Fibroblast of the aortic adventitia (primary cell): ENCODE measurements at places on chromosomes 6 and 20.

- peak; percentile 36 for DNase-seq
Observed at GRCh38 chr6:154343473-154344308, 12.9 kb downstream of the IPCEF1 start.

- DNase-seq: no peak
Observed at GRCh38 chr20:12989586-12990115, 19.1 kb upstream of the SPTLC3 start.

DNA sequence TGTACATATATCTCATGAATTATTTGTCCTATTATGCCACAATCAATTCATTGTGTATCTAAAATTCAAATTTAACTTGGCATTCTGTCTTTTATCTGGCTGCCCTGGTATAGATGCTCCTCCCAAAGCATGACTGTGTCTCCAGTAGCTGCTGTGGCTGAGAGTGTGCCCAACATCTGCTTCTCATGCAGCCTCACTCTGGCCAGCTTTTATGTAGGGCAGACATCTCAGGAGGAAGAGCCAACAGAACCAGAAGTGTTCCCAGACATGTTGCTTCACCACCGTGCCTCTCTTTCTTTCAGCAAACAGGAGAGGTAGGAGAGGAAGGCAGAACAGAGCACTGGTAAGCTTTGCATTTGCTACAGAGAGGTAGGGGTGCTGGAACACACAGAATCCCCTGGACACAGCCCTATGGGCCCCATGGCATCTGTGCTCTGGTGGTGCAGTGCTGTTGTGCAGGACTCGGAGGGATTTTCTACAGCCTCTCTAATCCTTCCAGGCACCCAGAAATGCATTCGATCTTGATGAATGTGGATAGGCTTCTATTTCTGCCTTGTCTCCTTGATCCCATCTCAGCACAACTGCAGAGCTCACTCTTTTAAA is 637.1 kb downstream of the UTRN start:
- peak; percentile 73 for DNase-seq

- DNase-seq: no peak
Observed at GRCh38 chr6:39172377-39172757, 56.9 kb downstream of the KCNK5 start.

DNA sequence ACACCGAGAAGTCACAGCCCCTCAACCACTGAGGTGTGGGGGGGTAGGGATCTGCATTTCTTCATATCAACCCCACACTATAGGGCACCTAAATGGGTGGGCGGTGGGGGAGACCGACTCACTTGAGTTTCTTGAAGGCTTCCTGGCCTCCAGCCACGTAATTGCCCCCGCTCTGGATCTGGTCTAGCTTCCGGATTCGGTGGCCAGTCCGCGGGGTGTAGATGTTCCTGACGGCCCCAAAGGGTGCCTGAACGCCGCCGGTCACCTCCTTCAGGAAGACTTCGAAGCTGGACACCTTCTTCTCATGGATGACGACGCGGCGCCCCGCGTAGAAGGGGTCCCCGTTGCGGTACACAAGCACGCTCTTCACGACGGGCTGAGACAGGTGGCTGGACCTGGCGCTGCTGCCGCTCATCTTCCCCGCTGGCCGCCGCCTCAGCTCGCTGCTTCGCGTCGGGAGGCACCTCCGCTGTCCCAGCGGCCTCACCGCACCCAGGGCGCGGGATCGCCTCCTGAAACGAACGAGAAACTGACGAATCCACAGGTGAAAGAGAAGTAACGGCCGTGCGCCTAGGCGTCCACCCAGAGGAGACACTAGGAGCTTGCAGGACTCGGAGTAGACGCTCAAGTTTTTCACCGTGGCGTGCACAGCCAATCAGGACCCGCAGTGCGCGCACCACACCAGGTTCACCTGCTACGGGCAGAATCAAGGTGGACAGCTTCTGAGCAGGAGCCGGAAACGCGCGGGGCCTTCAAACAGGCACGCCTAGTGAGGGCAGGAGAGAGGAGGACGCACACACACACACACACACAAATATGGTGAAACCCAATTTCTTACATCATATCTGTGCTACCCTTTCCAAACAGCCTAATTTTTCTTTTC is at the start of gene DCDC2:
Gene DCDC2 (minus strand): TSS at position 724 of the 883 bp plus-strand sequence. CDS start 309 bp downstream, at position 415.
- DNase-seq: peak; percentile 0

DNA sequence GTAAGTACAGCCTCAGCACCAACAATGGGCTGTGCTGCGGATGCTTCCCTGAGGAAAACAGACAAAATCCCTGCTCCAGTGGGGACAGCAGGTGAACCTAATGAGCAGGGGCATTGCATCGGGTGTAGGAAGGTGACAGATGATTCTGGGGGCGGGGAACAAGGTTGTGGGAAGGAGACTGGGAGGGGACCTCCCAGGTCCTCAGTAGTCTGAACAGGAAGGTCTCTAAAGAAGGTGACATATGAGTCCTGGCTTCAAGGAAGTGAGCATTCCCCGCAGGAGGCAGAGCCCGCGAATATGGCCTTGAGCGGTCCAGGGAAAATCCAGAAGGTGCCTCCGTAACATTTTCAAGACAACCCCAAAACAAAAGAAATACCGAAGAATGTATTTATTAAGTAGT is 19.4 kb downstream of the ULBP1 start:
- DNase-seq: no peak
